Gastroesophageal sphincter (tissue), 4 donors: ENCODE measurements at places on chromosomes 11 and 22. TPM values are rescaled to one million over a fixed set of nuclear protein-coding genes. Genes with fewer than 3 reads are reported as not detected.

KRTAP5-10 gene
- total RNA-seq = not detected

HSPB2 gene
- total RNA-seq = 3.7 TPM

CHRNA10 gene
- total RNA-seq = 0.19 TPM

PDGFB gene
- 13.4 TPM for total RNA-seq

ELF5 gene
- 1.1 TPM for total RNA-seq

XPNPEP3 gene
- total RNA-seq = 12.8 TPM

CCDC87 gene
- 1.1 TPM for total RNA-seq

TSGA10IP gene
- not detected for total RNA-seq

ACRV1 gene
- total RNA-seq = not detected

FBLN1 gene
- 597 TPM for total RNA-seq

LRP5 gene
- 43.4 TPM for total RNA-seq

PTPRCAP gene
- total RNA-seq = 3.5 TPM

MICAL2 gene
- 239 TPM for total RNA-seq
